ENCODE measurements at places on chromosomes 1 and 21.

DNA sequence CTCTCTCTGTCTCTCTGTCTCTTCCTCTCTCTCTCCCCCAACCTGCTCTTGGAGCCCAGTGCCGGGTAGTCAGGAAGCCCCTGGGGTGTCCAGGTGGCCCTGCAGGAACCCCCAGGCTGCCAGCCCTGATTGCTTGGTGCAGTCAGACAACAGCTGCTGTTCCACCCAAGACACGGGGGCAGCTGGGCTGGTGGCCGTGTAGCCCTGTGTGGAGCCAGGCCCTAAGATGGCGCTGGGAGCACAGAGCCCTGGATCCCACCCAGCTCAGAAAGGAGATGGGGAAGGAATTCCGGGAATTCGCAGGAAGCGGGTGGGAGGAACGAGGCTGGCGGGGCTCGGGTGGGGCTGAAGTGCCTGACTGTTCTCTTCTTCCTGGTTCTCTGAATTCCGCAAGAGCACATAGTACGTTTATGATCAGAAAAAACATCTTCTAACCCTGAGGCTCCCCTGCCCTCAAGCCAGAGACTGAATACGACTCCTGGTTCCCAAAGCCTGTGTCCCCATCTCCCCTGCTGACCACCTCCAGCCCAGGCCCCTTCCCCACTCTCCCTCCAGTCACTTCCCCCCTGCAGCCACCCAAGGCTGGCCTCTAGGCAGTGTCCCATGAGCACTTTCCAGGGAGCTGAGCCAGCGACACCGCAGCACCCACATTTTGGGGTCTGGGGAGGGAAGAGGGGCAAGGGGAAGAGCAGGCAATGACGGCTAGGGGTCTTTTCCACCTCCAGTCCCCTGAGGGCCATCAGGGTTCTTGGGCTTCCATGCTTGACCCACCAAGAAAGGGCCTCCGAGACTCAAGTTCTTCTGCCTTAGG lies 55.0 kb downstream of the WNT9A start:
- H3K36me3 ChIP-seq = no peaks in the 10 kb centered on the region
- peaks cover 7% of the 10 kb centered on the region for H3K4me1 ChIP-seq
- no peaks in the 10 kb centered on the region for H3K27me3 ChIP-seq

- H3K27ac ChIP-seq = no peak overlapping the region
- H3K4me1 ChIP-seq = peaks cover 4% of the 10 kb centered on the region
- no peak overlapping the region for H3K4me3 ChIP-seq
- peaks cover 5% of the 10 kb centered on the region for H3K36me3 ChIP-seq
- DNase-seq = no peak
Observed at GRCh38 chr1:44243782-44244495, 30.7 kb downstream of the DMAP1 start.

DNA sequence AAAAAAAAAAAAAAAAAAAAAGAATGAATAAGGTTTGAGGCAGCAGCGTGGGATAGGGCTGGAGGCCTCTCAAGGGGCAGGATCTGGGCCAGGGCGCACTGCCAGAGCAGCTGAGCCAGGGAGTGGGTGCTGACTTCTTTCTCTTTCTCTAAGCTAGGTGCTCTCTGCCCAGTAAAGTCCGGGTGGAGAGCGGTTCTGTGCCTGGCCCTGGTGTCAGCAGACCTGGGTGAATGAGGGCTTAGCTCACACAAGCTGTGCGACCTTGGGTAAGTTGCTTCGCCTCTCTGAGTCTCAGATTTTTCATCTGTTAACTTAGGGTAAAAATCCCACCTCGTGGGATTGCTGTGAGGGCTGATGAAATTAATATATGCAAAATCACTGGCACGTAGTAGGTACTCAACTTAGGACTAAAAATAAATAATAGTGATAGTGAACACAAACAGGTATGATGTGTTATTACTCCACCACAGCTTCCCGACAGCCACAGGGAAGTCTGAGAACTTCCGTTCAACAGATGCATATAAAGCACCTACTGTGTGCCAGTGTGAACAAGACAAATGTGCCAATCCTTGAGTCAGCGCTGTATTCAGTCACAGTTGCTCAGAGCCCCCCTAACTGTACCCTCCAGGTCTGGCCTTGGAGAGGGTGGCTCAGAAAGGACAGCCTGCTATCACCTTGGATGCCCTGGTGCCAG lies 2.0 kb upstream of the FAM131C start:
- peaks cover 13% of the 10 kb centered on the region for H3K27me3 ChIP-seq
- no peak for DNase-seq
- H3K27ac ChIP-seq = no peak overlapping the region
- H3K36me3 ChIP-seq = peaks cover 7% of the 10 kb centered on the region
- H3K4me1 ChIP-seq = peaks cover 20% of the 10 kb centered on the region
- no peak overlapping the region for H3K4me3 ChIP-seq

DNA sequence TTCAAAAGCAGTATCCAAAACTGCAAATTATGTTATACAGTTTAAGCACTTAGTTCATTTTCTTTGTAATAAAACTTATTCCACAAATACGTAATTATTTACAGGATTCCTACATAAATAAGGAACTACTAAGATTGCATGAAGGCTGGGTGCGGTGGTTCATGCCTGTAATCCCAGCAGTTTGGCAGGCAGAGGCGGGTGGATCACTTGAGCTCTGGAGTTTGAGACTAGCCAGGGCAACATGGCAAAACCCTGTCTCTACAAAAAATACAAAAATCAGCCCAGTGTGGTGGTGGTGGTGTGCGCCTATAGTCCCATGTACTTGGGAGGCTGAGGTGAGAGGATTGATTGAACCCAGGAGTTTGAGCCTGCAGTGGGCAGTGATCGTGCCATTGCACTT lies 69.3 kb downstream of the POU2F1 start:
- no peak overlapping the region for H3K27ac ChIP-seq
- H3K4me1 ChIP-seq = peaks cover 32% of the 10 kb centered on the region
- H3K36me3 ChIP-seq = peaks cover 6% of the 10 kb centered on the region

GRCh38 chr1:34639701-34640100 lies 115.1 kb upstream of the GJB5 start:
- no peak overlapping the region for H3K27ac ChIP-seq
- peaks cover 53% of the 10 kb centered on the region for H3K27me3 ChIP-seq
- H3K4me3 ChIP-seq = no peak overlapping the region
- H3K4me1 ChIP-seq = no peaks in the 10 kb centered on the region
- DNase-seq = no peak
- no peaks in the 10 kb centered on the region for H3K36me3 ChIP-seq

- peaks cover 10% of the 10 kb centered on the region for H3K4me1 ChIP-seq
- H3K27me3 ChIP-seq = no peaks in the 10 kb centered on the region
- H3K4me3 ChIP-seq = no peak overlapping the region
- DNase-seq = no peak
- H3K36me3 ChIP-seq = peaks cover 20% of the 10 kb centered on the region
Observed at GRCh38 chr1:201493757-201494617, 12.9 kb downstream of the CSRP1 start.

Data from effector memory CD8-positive, alpha-beta T cell (primary cell).